ENCODE measurements at places on chromosomes 12 and 14. TPM values are rescaled to one million over a fixed set of nuclear protein-coding genes. Genes with fewer than 3 reads are reported as not detected.

Gene OTX2
- not detected for polyA plus RNA-seq

Gene MFAP5
- polyA plus RNA-seq = 16.8 TPM

Gene BAZ1A
- polyA plus RNA-seq = 30.2 TPM

Gene GLIPR1L2
- polyA plus RNA-seq = 0.46 TPM

Gene SOAT2
- polyA plus RNA-seq = 0.28 TPM

Gene CBLN3
- polyA plus RNA-seq = 2.1 TPM
